ENCODE measurements at places on chromosomes 1 and 21.

DNA sequence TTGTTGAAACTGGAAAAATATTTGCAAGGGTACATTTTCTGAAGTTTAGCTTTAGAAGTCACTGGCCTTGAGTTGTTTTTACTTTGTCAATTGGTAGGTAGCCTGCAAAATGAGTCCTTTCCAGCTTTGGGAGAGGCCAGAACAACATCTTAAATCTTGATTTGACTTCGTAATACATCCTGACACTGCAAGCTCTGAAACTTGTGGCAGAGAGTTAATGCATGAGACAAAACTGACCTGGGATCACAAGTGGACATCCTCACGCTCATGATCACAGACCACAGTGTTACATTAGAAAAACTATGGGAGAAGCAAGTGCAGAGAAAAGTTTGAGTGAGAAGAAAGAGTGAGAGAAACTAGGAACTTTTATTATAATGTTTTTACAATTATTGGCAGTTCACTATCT is 550.9 kb downstream of the USP25 start:
- no peak for DNase-seq

DNA sequence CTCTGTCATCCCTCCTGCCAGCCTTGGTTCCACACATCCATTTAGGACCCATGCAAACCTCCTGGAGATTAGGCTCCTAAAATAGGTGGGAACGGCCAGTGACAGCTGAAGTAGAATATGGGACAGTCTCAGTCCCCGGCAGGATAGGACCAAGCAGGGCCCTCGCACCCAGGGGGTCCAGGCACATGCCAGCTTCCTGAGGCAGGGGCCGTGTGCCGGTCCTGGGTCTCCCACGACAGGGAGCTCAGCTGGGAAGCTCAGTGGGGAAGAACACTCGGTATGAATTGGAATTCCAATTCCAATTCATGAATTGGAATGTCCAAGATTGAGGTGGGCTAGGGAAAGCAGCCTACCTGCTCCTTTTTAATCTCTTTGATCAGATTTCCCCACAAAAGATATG is 9.8 kb downstream of the MUL1 start:
- no peak for DNase-seq

GRCh38 chr1:216823731-216824130 is 100.5 kb upstream of the ESRRG start:
- DNase-seq = no peak

DNA sequence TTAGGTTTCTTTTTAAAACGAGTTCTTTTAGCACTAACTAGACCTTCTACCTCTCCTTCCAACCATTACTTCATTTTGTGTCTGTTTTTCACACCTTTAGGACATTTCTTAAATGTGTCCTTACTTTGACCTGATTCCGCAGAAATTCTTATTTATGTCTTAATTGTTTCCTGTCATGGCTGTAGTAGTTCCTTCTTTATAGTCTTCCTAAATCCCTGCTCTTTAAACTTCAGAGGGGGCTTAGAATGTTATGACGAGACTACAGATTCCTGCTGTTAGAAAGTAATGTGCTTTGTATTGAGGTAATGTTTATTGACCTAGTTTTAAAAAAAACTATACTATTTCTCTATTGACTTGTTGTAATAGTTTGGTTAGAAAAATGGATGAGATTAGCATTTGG is 70.4 kb downstream of the HMCN1 start:
- DNase-seq = no peak

GRCh38 chr1:205930799-205931281 is 12.4 kb downstream of the SLC26A9 start:
- DNase-seq = no peak

GRCh38 chr1:50917138-50918137 is 42.6 kb downstream of the FAF1 start:
- no peak for DNase-seq

GRCh38 chr1:24743404-24744211 is 1.6 kb upstream of the CLIC4 start:
- peak; percentile 68 for DNase-seq

DNA sequence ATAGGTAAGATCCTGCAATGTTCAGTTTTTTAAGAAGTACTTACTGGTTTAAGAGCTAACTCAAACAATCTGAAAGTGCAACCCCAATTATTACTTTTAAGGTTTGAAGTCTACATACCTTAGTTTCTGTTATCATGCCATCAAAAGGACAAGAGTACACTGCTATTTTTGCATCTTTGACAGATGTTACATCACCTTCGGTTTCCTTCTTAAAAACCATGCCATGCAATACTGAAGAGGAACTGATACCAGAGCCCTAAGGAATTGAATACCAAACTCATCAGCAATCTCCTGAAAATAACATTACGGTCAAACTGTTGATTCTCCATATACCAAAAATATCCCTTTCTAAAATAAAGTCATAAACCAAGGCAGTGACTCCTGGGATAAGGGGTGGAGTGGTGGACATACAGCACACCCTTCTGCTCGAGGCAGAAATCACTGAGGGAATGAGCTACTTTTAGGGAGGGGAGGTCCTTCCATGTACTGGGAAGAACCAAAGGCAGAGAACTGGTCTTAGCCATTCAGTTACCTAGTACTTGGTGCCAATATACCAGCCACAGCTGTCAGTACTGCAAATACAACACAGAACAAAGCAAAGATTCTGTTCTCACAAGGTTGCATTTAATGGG is 8.5 kb downstream of the CCT8 start:
- no peak for DNase-seq

- DNase-seq = no peak
Measured at GRCh38 chr1:202010180-202011015, at the start of gene ELF3. Gene ELF3, plus strand, starts transcription at chr1:202010587. Its CDS starts 550 bp downstream, at chr1:202011137.

GRCh38 chr1:58397187-58397820 is 149.2 kb downstream of the OMA1 start:
- no peak for DNase-seq

DNA sequence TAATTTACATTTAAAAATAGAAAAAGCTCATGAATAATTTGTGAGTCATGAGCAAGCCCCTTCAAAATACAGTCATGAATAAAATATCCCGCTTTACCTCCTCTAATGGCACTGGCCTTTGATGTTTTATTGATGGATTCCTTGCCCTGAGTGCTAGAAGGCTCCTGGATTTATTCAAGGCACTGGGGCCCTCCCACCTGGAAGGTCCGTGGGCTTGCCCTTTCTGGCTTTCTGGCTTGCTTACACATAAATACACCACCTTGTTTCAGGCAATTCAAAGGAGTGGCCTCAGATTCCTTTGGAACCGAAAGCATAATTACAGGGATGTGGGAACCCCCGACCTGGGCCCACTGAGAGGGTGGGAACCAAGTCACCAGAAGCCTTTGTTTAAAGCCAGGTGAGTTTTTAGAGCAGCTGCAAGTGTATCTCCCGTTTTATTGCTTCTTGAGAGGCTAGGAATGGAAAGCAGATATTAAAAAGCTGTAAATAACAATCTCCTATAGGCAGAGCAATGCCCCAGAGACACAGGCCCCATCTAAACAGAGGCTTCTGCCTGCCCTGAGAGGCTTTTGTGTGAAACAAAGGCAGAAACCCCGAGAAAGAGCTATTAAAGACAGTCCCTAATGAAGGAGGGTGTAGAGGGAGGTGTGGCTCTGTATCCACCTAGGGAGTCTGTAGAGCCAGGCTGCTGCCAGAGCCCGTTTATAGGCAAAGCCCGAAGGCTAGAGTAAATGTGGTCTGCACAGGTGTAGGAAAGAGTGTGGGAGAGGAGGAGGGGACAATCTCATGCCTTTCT is 126.4 kb downstream of the FAM78B start:
- DNase-seq = no peak

DNA sequence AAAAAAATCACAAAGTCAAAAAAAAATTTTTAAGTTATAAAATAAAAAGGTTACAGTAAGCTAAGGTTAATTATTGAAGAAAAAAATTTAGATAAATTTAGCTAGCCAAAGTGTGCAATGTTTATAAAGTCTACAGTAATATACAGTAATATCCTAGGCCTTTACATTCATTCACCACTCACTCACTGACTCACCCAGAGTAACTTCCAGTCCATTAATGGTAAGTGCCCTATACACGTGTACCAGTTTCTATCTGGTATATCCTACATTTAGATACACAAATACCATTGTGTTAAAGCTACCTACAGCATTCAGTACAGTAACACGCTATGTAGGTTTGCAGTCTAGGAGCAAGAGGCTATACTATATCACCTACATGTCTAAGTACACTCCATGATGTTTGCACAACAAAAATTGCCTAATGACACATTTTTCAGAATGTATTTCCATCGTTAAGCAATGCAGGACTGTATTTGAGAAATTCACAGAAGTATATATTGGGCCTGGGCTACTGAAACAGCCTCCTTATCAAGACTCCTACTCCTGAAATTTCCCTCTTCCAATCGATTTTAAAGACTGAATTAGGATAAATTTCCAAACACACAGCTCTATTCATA is 155.1 kb downstream of the COP1 start:
- no peak for DNase-seq

GRCh38 chr21:45045481-45045880 is 28.9 kb upstream of the ADARB1 start:
- no peak for DNase-seq

Measured in AG09319 (cell line).